DMS 273 treated with DMSO at 0.1 percent for 48 hours (cell line): ENCODE measurements at places on chromosomes 11 and 22.

DNA sequence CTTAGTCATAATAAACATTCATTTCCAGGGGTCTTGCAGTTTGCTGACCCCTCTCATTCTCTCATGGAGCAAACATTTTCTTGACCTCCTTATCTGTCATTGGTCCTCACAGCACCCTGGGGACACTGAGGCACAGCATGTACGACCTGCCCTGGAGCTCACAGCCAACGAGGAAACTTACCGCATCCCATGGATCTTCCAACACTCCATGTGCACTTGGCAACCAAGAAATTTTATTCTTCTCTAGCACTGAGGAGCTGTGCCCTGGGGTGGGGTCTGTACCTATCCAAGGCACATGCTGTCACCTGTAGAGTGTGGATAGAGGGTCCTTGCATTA lies 69.4 kb upstream of the IGLL5 start:
- DNase-seq: no peak

DNA sequence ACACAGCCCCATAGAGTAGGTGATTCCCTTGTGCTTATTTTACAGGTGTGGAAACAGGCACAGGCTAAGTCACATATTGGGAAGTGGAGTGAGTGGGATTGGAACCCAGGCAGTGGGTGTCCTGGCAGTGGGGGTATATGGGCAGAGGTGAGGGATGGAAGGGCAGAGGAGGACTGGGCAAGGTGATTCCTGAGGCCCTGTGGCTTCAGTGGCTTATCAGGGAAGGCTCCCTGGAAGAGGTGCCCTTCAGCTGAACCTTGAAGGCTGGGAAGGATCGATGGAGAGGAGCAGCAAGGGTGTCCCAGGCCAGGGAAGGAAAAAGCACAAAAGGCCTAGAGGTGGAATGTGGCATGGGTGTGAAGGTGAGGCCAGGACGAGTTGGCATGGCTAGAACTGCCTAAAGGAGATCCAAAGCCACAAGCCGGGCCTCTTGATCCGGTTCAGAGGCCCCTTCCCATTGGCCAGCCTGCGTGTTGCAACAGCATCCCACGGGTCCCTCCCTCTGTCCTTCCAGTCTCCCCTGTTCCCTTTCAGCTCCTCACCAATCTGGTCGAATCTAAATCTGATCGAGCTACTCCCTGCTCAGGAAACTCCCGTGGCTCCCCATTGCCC lies 41.7 kb downstream of the MCM5 start:
- DNase-seq: no peak

DNA sequence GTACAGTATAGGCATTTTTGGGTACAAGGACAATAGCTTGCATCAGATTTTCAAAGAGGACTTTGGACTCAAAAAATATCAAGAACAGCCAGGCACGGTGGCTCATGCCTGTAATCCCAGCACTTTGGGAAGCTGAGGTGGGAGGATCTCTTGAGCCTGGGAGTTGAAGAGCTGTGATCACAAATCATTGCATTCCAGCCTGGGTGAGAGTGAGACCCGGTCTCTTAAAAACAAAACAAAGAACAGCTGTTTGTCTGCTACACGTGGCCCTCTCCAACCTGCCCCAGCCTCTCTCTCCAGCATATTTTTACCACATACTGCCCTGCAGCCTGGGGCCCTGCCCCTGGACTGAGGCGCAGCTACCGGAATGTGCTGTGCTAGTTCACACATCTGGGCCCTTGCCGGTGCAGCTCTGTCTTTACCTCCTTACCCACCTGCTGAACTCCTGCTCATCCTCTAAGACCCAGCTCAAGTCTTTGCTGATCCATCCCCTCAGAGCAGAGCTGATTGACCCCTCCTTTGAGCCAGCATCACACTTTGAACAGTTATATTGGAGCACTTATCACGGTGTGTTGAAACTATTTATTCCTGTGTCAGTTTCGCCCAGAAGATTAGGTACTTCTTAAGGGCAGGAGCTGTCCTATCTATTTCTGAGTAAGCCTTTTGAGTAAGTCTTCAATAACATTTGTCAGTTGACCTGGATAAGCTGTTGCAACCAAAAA lies 29.4 kb downstream of the GRIK4 start:
- DNase-seq: no peak

DNA sequence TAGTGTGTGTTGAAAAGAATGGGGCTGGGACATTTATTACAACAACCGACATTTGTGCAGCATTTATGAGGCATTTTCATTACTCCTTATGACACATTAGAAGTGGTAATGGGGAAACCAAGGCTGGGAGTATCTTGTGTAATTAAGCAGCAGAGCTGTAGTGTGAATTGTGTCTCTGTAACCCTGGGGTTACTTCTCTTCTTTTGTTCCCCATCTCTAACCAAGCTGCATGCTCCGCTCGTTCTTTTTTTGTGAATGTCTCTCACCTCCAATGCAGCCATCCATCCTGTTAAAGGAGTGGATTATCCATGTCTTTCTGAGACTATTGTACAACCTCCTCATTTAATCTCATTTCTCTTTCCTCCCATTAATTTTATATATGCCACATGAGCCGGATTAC lies 65.7 kb downstream of the ENDOD1 start:
- DNase-seq: no peak
